D721Med (cell line): ENCODE measurements at places on chromosomes 3 and 15.
A peak's percentile ranks its signal among the peaks of the same experiment; 100 is the strongest.

- no peak for DNase-seq
These were observed 31.4 kb downstream of the MKRN2 start for GRCh38 chr3:12588039-12589009.

DNA sequence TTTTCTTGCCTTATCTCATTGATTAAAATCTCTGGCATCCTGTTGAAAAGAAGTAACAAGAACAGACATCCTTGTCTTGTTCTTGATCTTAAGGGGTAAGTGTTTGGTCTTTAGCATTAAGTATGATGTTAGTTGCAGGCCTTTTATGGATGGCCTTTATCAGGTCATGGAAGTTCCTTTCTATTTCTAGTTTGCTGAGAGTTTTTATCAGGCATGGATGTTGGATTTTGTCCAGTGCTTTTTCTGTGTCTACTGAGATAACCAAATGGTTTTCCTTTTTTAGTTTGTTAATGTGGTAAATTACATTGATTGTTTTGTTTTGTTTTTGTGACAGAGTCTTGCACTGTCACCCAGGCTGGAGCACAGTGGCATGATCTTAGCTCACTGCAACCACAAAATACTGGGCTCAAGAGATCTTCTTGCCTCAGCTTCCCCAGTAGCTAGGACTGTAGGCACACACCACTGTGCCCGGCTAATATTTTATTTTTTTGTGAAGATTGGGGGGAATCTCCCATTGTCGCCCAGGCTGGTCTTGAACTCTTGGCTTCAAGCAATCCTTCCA lies 26.3 kb downstream of the MRAS start:
- DNase-seq: no peak

DNA sequence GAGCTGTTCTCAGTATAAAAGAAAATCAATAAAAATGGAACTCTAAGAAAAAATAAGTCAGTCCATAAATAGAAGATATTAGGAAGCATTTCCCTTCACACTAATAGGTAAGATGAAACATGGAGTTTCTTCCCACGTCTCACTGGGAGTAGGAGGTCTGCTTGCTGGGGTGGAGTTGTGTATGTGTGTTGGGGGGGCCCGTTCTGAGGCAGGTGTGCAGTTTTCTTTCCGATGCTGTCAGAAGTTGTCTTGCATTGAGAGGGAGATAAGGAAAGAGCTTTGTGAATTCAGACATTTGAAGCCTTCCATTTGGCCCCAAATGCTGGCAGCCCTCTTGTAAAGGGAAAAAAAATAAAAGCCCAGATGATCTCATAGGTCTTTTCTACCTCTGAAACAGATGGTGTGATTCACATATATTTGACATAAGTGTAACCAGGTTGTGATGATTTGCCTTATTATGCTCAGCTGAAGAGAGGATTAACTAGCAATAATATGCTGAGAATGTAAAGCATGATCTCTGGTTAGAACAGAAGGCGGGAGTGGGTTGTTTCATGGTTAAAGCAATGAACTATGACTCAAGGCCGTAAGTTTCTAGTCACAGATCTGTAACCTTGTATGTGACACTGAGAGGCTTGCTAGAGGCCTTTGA lies 8.8 kb downstream of the RASGRP1 start:
- DNase-seq: no peak

DNA sequence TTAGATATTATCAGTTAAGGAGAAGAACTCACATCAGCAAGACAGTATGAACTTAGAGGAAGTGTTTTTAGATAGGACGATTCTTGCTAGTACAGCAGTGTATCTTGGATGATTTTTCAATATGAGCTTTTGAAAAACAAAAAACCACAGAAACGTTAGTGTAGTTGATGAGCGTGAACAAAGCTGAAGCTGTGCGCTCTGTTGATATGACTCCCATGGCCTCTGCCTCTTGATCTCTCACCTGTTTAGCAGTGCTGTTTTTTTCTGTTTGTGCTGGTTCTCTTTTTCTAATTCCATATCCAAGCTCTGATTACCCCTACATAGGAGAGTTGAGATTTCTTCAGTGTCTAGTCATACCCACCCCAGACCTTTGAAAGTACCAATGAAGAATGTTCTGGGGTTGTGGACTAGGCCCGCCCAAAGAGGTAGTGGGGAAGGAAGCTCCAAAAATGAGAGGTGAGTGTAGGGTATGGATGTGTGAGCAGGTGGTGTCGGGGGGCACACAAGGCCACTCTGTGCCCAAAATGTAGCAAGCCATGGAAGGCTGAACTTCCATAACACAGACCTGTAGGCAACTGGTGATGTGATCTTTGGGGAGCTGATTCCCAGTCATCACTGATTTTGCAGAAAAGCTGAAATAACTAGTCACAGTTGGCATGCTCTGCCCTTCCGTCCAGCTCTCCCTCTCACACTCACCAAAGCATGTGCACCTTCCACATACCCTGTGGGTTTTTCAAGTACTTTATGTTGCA lies 20.0 kb upstream of the CMTM7 start:
- no peak for DNase-seq

DNA sequence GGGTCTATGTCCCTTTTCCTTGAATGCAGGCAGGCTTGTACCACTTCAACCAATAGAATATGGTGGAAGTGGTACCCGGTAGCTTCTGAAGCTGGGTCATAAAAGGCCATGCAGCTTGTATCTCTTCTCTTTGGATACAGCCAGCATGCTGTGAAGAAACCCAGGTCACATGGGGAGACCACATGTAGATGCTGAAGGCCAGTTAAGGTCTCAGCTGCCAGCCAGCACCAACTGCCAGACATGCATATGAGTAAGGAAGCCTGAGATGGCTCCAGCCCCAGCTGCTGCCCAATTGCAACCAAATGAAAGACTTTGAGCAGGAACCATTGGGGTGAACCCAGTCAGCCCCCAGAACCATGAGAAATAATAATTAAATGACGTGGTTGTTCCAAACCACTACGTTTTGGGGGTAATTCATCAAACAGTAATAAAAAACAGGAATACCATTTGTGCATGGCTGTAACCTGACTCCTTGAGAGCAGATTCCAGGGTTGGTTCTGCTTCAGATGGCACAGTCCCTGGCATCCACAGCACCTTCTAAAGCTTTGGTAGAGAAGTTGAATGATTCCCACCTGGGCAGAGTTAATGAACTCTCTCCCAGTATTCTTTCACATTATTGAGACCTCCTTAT lies 3.8 kb downstream of the RBP2 start:
- no peak for DNase-seq

DNA sequence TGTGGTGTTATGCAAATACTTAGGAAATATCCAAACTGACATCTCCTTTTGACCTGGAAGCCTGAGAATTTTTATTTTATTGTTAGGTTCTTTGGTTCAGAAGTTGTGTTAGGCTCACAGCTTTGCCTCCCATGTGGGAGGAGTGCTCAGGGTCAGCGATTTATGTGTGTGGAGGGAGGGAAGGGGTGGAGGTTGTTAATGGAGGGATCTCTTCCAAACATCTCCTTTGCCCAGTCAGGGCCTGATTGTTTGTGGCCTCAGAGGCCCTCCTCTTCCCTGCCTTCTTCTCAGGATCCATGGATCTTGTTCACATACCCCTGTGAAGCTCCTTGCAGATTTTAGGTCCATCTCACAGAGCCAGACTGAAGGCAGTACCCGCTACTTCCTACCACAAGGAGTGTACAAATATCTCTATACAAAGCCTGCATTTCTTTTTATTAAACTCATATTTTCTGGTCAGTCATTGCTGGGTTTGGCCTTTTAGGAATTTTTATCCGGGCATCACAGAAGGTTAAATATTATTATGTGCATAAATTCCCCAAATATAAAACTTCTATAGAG lies 40.3 kb downstream of the BBX start:
- no peak for DNase-seq

DNA sequence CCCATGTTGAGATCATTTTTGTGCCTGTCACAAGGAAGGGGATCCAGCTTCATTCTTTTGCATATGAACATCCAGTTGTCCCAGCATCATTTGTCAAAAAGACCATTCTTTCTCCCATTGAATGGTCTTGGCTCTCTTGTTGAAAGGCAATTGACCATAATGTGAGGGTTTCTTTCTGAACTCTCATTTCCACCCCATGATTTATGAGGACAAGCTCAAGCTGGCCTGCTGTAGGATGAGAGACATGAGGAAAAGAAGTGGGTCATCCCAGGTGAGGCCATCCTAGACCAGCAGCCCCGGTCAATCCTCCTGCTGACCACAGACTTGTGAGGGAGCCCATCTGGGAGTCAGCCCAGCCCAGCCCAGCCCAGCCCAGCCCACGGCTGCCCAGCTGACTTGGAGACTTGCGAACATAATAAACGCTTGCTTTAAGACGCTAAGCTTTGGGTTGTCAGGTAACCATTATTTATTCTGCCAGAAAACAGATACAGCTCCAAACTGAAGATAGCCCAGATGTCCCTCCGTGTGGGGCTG lies 69.0 kb downstream of the LINGO1 start:
- no peak for DNase-seq

GRCh38 chr15:61118885-61119284 lies 110.2 kb downstream of the RORA start:
- peak; percentile 26 for DNase-seq

DNA sequence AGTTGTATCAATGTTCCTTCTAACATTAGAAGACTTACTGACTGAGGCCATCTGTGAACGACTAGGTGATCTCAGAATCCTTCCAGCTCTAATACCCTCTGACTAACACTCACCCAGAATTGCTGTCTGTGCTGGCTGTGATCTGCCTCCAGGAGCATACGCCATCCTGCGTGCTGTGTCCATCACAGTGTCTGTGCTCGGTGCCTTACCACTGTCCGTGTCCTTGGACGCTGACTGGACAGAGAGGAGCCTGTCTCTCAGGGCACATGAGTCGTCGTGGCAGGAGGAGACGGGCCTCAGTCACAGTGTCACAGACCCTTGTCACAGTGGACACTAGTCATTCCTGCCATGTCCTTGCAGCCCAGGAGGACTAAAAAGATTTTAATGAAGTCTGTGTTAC lies 83.1 kb downstream of the LMLN start:
- DNase-seq: no peak
